Stimulated activated naive CD4-positive, alpha-beta T cell (primary cell): ENCODE measurements at places on chromosomes 13 and 19.

DNA sequence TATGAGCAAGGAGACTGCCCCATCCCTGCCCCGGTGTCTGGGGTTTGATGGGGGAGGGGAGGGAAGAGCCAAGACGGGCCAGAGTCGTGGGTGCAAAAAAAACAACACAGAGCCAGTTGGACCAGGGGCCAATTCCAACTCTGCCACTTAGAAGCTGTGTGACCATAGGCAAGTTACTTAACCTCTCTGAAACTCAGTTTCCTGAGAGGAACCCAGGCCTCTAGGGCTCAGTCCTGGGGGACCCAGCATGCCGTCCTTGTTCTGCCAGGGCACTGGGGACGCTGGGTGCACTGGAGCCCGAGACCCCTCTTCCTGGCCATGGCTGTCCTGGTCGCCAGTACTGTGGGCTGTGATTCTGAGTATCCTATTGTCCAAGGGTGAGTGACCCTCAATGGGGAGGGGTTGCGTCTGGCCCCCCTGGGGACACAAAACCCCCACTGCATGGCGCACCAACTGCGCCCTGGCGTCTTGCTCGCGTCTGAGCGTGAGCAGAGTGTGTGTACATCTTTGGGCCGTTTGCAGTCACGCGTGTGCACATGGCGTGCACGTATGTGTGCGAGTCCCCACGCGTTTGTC lies 24.6 kb downstream of the CLEC4M start:
- peak; percentile 34 for DNase-seq

GRCh38 chr19:3606174-3606689 lies 443 bp downstream of the TBXA2R start:
- DNase-seq = peak; percentile 18

- peak; percentile 78 for DNase-seq
Measured at GRCh38 chr19:17847538-17848366, at the start of gene JAK3. JAK3 (minus strand) TSS chr19:17847982; CDS start chr19:17844417, 3,565 bp downstream.

DNA sequence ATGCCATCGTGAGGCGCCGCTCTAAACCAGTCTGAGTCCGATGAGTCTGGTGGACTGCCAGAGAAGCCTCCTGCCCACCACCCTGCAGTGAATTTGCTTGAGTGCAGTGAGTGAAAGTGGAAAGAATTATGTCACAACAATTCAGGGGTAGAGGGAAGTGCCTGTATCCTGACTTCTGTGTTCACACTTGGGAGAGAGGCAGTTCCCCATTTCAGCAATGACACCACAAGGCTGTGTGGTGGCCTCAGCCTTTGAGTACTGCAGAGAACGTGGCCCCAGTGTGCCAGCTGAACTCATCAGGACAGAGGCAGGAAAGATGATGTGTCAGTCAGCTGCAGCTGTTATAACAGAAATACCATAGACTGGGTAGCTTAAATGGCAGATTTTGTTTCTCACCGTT lies 155.6 kb downstream of the COG6 start:
- no peak for DNase-seq

- DNase-seq = no peak
Measured at GRCh38 chr13:39049274-39049673, 11.0 kb downstream of the NHLRC3 start.
